ENCODE measurements at places on chromosomes 7 and 10. TPM values are rescaled to one million over a fixed set of nuclear protein-coding genes. Genes with fewer than 3 reads are reported as not detected.
A peak's percentile ranks its signal among the peaks of the same experiment; 100 is the strongest.

DNA sequence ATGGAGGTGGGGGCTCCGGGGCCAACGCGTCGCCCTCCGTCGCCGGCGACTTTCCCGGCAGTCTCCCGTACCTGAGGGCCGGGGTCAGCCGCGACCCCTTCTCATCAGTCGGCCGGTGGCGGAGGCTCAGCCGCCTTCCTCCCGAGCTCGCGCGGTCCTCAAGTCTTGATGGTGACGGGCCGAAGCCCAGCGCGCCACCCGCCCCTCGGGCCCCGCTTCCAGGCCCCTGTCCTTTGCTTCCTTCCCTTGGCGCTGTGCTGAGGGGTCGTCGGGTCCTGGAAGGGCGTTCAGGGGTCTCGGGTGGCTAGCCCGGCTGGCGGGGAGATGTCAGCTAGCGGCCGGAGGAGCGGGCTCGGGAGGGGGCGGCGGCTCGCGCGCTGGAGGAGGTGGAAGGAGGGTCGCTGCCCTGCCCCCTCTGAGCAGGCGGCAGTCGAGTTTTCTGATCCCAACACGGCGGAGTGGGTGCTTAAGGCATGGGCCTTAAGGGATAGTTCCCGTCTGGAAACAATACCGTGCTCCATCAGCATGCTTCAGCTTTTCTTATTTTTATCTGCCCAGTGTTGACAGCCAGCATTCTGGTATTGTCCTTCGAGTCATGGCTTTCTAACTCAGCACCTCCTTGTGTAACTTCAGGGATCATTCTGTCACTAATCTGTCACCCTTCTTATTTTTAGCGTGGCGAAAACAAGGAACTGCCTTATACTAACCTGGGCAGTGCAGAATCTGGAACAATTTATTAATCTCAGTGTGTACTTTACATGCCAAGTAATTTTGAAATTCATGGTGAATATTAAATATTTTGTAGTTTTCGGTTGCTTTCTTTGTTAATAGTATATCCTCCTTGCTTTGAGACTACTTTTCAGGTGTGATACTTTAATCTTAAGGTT lies 748 bp downstream of the PHTF2 start:
- DNase-seq = peak; percentile 61

DNA sequence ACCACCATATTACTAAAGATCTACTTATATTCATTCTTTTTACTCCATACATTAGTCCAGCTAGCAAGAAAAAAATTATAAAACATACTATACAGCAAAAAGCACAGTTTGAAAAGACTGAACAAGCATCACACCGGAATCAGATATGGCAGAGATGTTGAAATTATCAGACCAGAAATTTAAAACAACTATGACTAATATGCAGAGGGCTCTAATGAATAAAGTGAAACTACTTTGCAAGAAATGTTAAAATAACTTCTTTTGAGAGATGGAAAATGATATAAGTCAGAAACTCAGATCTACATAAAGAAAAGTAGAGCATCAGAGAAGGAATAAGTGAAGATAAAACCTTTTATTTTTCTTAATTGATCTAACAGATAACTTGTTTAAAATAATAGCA lies 50.9 kb downstream of the SGCE start:
- DNase-seq = no peak

DNA sequence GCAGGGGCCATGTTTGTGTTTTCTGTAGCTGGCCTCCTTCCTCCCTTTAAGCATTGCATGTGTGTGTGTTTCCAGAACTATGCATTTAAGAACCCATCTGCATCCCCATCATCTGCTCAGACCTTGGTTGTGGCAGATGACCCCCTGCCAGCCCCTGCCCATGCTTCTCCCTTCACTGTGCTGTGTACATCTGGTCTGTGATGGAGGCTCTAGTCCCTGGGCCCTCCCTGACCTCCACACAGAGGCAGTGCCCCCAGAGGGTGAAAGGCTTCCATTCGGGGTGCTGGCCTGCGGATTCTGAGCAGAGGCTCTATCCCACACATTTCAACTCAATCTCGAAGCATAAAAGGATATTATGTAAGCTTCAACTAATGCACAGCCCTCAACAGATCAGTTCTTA lies 89.4 kb downstream of the TACC2 start:
- DNase-seq = no peak

CCDC3 gene
- polyA plus RNA-seq = 0.90 TPM

DNA sequence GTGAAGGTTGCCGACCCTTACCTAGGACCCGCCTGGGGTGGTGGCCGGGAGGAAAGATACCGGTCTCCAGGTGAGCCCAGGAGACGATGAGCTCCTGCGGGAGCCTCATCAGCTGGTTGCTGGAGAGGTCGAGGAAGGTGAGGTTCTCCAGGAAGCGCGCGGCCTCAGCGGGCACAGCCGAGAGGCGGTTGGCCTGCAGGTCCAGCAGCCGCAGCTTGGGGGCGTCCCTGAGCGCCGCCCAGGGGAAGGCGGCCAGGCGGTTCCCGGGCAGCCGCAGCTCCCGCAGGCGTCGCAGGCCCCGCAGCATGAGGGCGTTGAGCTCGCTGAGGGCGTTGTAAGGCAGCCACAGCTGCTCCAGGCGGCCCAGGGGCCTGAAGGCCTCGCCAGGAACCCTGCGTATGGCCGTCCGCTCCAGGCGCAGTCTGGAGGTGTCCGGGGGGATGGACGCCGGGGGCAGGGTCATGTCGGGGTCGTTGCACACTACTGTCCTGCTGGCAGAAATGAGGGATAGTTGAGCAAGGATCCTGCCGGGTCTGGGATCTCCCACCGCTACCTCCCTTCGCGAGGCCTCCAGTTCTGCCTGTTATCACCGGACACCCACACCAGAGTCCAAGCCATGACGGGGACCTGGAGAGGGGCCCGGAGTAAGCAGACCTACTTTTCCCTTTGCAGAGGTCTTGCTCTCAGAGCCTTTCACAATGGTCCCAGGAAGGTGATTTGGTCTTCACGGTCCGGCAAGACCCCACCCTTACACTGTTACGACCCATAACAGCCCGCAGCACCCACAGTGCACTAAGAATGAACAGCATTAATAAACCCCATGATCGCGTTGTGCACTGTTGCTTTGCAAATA lies 3.9 kb downstream of the LRIT1 start:
- no peak for DNase-seq
